ENCODE measurements at places on chromosomes 6 and 20. TPM values are rescaled to one million over a fixed set of nuclear protein-coding genes. Genes with fewer than 3 reads are reported as not detected.

The HBS1L gene
- 113 TPM for total RNA-seq

The ACSS1 gene
- 1.7 TPM for total RNA-seq

The SYTL3 gene
- 2.0 TPM for total RNA-seq

The WFDC10A gene
- total RNA-seq, result not detected

The PCMT1 gene
- 80.2 TPM for total RNA-seq

The KCNS1 gene
- total RNA-seq, result 1.4 TPM

The HUS1B gene
- 1.3 TPM for total RNA-seq

The ESF1 gene
- 10.7 TPM for total RNA-seq

The TINAG gene
- not detected for total RNA-seq

The WFDC5 gene
- total RNA-seq, result not detected

The PGC gene
- not detected for total RNA-seq

The HLA-DQA2 gene
- not detected for total RNA-seq

The RALGAPB gene
- total RNA-seq, result 33.8 TPM

The ZFP64 gene
- 25.3 TPM for total RNA-seq

The OPRL1 gene
- 2.4 TPM for total RNA-seq

The AGPAT4 gene
- total RNA-seq, result 9.0 TPM

The SMLR1 gene
- not detected for total RNA-seq

The HLA-DOA gene
- total RNA-seq, result not detected

The TREML2 gene
- not detected for total RNA-seq

The DACT2 gene
- 0.07 TPM for total RNA-seq

The ANGPT4 gene
- total RNA-seq, result not detected

The FOXS1 gene
- 23.1 TPM for total RNA-seq

The CRISP2 gene
- not detected for total RNA-seq

The GINS1 gene
- 4.5 TPM for total RNA-seq

The TP53TG5 gene
- not detected for total RNA-seq

The PTCHD4 gene
- 4.4 TPM for total RNA-seq

The CRISP3 gene
- total RNA-seq, result not detected

The RBBP8NL gene
- not detected for total RNA-seq

The CPXM1 gene
- total RNA-seq, result 0.33 TPM

The PKHD1 gene
- total RNA-seq, result not detected

The STMND1 gene
- not detected for total RNA-seq

The TFEB gene
- 6.5 TPM for total RNA-seq

The APCDD1L gene
- 173 TPM for total RNA-seq

The DIDO1 gene
- total RNA-seq, result 37.2 TPM

The PNLDC1 gene
- 0.20 TPM for total RNA-seq

The METTL24 gene
- 0.52 TPM for total RNA-seq

The PSORS1C2 gene
- not detected for total RNA-seq

The PRSS16 gene
- 0.33 TPM for total RNA-seq

The ATXN1 gene
- total RNA-seq, result 39.6 TPM

The CBLN4 gene
- not detected for total RNA-seq

The SIM1 gene
- total RNA-seq, result not detected

The CDH4 gene
- 0.10 TPM for total RNA-seq

The EYA2 gene
- 0.03 TPM for total RNA-seq

The SMOC2 gene
- 0.13 TPM for total RNA-seq

The KIF6 gene
- 0.33 TPM for total RNA-seq

The POU5F1 gene
- 1.3 TPM for total RNA-seq

The LY6G6D gene
- not detected for total RNA-seq

Measured in smooth muscle cell of the pulmonary artery (primary cell).